ENCODE measurements at places on chromosomes 4 and X.
A peak's percentile ranks its signal among the peaks of the same experiment; 100 is the strongest.

DNA sequence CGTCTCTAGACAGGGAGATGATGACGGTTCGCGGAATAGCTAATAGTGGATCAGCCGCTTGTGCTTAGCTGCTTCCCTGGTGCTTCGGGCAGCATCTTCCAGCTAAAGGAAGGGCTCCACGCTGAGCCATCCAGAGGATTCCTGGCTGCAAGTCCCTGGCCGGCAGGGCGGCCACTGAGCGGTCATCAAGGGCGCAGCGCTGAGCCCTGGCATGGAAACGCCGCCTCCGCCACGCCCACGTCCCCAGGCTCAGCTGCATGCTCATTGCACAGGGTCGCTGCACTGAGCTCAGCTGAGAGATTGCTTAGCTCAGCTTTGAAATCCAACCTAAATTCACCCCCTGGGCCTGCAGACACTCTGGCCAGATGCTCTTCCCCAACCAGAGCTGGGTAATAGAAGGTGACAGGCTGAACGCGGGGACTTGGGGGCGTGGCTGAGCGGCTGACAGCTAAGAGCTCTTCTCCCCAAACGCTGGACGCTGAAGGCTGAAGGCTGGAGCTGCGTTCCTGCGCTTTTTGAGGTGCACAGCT, 118.2 kb upstream of the KIT start:
- peak; percentile 38 for DNase-seq

DNA sequence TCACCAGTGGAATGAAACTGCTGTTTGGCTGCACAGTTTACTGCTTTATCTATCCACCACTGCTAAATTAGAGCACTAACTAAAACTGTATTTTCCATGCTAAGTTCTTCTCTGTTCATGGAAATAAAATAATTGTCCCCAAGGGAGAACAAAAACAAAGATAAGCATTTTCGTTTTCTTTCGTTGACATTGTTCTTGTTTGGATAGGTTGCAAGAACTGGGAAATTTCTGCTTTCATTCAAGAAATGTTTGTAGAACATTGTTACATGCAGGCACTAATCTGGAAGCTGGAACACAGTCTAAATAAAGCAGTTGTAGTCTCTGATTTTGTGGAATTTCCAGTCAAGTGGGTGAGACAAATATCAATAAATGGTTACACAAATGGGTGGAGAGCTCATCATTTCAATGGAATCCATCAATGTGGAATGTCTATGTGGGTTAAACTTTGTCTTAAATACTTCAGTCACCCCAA, 5.8 kb upstream of the CXCL8 start:
- DNase-seq = no peak

DNA sequence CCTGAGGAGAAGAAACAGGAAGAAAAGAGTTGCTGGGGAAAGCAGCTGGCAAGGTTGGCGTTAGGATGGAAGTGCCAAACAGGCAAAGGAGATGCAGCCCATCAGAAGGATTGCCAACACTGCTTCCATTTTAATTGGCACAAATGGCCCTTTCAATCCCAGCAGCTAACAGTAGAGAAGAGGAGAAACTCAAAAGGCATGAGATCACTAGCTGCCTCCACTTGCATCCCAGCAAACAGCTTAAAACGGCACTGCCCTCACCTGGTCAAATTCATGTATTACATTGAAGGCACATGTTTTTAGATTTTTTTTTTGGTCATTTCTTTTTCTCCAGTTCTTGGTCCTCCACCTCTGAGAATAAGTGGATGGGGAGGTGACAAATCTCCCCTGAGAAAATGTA, 14.9 kb upstream of the LOC101059915 start:
- DNase-seq = no peak

- no peak for DNase-seq
Measured at GRCh38 chrX:153459986-153460385, 10.4 kb downstream of the HAUS7 start.

DNA sequence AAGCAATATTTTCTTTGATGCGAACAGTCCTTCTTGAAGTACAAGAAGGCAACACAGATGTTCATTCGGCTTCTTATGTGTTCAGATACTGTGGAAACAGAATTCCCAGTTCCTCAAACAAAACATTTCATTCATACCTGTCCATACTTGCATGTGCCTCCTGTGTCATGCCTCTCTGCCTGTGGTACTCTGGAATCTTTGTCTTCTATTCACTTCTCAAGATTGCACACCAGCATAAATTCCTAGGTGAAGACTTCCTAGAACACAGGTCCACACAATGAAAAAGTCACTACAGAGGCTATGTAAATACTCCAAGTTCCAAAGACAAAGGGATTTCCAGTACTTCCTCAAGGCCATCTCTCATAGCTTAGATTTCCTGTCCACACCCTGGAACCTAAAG, 367.2 kb downstream of the AFF2 start:
- no peak for DNase-seq

- no peak for DNase-seq
Measured at GRCh38 chr4:181508601-181509000, 734.6 kb upstream of the TENM3 start.

DNA sequence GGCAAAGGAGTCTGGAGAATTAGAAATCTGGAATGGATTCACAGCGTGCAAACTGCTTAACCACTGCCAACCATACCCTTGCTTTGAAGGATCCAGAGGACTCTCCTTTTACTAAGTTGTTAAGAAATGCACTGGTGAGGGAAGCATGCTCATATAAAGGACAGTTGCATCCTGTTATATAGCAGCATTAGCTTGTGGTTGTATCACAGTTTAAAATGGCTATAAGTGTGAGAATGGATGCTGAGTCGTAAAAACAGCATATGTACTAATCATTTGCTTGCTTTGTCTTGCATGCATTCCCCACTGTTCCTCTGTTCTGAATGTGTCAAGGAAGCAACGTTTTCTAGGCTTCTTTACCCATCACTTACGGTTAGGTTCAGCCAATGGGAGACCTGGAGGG, 101.1 kb downstream of the CXCL13 start:
- no peak for DNase-seq

DNA sequence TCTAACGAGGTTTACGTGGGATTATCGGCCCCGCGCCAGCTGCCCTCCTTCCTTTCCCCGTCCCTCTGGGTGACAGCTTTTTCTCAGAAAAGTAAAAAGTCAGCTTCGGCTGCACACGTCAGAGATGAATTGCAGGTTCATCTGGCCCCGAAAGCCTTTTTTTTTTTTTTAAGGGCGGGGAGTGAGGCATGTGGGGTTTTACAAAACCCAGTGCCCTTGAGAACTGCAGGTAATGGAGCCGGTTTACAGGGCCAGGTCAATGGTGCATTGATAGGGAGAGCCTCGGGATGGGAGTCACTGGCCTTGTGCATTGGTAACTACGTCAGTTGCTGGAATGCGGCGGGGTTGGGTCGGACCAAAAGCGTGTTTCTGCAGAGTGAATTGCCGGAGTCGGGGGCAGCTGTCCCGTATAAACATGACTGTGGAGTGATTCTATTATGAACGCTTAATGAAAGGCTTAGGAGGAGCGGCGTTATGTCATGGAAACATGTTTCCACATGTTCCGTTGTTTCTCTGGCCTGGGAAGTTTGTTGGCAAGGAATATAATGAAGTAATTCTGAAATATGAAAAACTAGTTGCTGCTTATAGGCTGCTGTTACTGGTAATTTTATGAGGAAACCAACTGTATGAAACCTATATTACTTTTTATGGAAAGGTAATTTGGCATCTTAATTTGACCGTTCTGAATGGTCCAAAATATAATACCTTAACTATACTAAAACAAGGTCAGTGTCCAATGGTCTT, 1.1 kb downstream of the HSPA4L start:
- peak; percentile 35 for DNase-seq

GRCh38 chr4:38105475-38106220, 145.4 kb downstream of the PTTG2 start:
- DNase-seq = no peak

DNA sequence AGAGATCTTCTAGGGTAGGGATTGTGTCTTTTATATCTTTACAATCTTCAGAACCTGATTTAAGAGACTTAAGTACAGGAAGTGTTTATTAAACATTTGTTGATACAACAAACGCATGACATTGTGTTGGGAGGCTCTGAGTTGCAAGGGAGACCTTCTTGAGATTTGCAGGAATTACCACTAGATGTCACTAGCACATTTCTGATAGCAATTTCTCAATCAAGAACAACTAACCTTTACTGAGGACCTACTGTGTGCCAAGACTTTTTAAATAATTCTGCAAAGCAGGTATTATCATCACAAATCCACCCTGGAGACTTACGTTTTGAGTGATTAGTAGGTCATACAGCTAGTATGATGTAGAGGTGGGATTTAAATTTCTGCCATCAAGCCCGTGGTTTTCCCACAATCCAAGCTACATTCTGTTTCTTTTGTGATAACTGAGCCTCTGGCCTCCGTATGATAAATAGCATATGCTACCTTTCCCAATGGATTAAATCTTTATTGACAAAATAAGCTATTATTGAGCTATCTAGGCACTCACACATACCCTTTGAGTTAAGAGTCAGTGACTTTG, 986.0 kb downstream of the CCSER1 start:
- DNase-seq = no peak

- no peak for DNase-seq
Measured at GRCh38 chr4:150343796-150344195, 238.2 kb upstream of the MAB21L2 start.

All from anterior cingulate cortex (tissue), 58 donors.